NB4 (cell line): ENCODE measurements at places on chromosomes 5 and 9.

DNA sequence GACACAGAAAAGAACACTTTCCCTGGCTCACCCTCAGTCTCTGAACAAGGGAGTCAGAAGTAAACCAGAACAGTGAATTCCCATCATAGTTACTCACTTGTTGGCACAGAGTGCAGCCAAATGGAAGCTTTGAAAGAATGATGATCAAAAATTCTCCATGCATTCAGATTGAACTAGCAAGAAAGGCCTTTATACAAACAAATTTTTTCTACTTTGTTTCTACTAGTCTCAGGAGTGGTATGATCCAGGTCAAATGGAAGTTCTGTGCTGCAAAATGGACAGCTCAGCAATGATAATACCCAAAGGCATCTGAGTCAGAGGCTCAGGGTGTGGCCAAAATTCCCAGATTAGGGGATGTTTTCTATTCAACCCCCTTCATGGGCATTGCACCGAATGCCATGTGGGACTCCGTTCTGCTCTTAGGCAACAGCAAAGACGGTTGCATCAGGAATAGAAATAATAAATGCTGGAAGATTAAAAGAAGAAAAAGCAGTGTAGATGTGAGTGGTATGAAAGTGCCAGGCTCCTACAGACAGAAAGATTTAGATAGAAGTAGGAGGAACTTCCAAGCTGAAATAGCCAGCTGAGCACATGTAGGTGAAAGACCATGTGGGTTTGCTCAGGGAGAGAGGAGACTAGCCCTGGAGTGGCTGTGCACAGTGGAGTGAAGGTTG lies 24.0 kb upstream of the ASPN start:
- no peak for DNase-seq

- no peak for DNase-seq
Measured at GRCh38 chr5:107404595-107405374, 266.0 kb downstream of the EFNA5 start.

DNA sequence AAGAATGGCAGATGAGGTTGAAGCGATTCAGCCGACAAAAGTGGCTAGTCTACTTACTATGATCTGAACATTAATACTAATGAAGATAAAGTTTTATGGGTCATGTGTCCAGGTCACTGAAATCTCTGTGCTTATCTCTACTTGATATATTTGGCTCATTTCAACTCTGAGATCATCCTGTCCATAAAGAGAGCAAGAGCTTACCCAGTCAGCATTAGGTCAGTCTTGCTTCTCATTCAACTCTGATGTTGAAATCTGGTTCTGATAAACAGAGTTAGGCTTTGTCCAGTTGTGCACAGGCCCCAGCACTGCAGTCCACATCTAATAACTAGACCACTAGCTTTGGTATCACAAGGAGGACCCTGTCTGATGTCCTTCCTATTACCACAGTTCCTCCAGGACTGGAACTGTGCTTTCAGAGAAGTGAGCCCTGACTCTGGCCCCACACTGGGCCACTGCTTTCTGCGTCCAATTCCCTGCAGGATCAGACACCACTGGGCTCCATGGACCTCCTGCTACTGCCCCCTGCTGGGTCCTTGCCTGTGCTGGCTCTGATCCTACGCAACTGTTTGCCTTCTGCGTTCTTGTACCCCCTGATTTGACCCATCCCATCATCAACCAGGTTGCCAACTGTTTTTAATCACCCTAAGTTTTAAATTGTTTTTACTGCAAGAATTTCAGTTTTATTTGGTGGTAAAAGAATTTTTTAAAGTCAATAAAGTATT lies 23.7 kb upstream of the FAM120A start:
- DNase-seq = peak; percentile 12

DNA sequence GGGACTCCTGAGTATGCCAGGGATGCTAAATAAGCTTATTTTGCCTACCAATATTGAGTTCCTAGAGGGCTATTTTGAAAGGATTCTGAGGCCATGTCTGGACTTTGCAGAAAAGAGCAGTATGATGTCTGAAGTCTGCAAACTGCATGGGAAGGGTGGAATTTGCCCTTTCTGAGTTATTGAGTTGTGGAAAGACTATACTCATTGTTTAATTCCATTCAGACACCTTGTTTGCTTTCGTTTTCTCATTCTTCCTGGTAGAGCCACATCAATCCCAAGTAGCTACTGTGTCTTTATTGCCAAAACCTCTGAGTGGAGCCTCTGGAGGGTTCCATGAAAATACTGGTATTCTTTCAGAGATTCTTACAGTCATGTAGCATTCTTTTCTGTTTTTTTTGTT lies 50.9 kb upstream of the PPP1R2B start:
- no peak for DNase-seq

DNA sequence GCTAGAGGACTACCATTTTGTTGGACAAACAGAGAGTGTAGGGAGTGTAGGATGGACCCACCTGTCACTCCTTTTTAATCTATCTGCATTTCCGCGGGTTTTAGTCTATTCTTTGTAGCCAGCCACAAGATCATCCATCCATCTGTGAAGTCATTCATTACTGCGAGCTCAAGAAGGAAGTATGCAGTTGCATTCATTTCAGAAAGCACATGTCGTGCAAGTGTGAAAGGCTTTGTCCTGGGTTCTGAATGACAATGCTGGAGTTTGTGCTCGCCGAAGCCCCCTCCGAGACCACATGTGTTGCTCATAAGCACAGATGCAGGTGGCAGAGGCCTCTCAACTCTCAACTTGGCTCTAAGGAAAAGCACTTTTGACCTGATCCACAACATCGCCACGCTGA lies 70.3 kb upstream of the BASP1 start:
- DNase-seq = no peak

GRCh38 chr5:7794311-7794710 lies 56.6 kb downstream of the CFAP90 start:
- DNase-seq = no peak

DNA sequence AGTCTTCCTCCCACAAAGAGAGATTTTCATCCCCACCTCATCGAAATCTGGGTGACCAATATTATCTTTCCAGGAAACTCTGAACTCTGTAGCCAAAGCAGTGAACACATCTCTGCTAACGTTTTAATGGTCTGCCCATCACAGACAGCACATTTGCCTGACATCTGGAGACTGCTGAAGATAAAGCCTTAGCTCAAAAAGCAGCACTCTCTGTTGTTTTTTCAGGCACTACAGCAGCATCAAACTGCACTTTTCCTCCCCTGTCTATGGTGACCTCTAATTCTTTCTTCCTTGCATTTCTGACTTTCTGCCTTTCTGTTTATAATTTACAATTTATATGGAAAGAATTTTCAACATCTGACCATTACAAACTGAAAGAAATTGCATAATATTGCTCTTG lies 66.8 kb downstream of the RAB3C start:
- no peak for DNase-seq

DNA sequence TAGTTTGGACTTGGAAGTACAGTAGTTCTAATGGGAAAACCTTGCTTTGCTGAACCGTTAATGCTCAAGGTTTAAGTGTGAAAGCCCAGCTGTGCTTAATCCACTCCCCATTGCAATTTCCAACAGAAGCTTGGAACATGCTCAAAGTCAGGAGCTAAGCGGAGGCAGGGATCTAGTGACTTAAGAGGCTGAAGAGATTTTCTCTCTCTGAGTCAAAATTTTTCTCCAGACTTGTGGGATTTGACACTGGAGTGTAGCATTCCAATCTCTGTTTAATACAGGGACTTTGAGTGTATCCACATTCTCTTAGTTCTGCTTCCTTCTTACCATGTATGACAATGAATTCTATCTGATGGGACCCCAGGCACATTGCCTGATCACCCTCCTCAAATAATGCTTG lies 471.8 kb downstream of the KIF4B start:
- no peak for DNase-seq

DNA sequence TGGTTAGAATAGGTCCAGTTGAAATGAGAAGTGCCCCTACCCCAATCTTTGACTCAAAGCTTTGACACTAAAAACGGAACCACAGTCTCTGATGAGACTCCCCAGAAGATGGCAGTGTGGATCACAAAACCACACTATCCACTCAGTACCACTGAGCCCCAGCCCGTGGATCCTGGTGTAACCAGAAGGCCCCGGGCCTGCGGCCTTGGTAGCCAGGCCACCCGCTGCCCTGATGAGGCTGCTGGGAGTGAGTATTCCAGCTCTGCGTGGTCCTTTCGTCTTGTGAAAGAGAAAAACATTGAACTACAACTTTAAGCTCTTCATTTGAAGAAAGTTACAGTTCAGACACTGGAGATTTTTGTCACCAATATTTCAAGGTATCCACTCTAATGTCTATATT lies 42.2 kb upstream of the FBP1 start:
- DNase-seq = peak; percentile 69

GRCh38 chr5:125696762-125697161 lies 726.4 kb upstream of the GRAMD2B start:
- DNase-seq = no peak

GRCh38 chr9:129437626-129438323 lies 183.1 kb downstream of the C9orf50 start:
- no peak for DNase-seq

DNA sequence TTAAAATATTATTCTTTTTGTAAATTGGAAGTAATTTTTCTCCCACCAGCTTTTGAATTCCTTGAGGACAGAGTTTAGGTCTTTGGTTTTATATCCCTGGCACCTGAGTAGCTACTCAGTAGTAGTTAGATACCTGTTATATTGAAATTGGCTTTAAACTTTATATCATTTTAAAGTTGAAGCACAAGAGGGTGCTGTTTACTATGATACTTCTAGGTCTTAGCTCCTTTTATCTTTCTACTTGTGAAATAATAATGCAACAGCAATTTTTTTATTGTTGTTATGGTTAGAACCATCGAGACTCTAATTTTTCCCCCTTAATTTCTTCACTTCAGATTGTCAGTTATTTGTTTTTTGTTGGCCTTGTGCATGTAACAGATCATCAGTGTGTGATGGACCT lies 46.3 kb downstream of the AP3S1 start:
- DNase-seq = peak; percentile 21

GRCh38 chr9:14131356-14132088 lies 182.4 kb downstream of the NFIB start:
- DNase-seq = no peak

DNA sequence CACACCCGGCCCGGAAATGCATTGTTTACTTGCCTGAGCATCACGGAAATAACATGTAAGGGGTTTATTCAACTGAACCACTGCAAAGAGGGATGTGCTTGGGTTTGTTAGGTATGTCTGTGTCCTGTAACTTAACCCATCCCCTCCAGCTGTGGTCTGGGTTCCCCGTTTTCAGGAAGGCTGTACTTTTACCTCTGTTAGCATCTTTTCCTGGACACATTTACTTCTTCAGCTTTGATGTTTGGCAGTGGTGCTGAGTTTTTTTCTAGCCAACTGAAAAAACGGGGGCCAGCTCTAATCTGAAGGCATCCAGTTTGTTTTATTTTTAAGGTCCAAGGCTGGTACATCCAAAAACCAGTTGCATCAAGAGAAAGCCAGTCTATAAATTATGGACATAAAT lies 561.8 kb downstream of the BNC2 start:
- no peak for DNase-seq

DNA sequence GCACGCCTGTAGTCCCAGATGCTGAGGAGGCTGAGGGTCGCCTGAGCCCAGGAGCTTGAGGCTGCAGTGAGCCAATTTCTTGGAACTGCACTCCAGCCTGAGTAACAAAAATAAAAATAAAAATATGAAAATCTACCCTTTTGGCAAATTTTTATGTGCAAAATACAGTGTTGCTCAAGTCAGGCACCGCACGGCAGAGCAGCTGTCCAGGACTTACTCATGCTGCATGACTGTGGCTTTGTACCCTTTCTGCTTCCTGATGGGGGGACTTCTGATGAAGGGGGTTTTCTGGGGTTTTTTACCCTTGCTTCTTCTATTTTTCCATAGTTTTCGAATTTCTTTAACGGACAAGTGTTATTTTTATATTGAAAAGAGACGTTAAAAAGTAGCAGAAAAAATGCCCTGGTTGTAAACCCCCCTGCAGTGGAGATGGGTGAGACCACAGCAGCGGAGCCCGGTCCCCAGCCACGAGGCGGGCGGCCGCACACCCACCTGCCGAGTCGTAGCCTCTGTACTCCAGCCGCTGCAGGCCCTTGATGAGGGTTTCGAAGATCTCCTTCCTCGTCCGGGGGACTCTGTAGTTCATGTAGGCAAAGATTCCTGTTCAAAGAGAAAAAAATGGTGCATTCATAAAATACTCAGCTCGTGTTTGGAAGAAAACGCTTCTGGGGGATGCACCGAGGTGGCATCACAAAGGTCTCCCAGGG lies 15.0 kb downstream of the GFPT2 start:
- no peak for DNase-seq

DNA sequence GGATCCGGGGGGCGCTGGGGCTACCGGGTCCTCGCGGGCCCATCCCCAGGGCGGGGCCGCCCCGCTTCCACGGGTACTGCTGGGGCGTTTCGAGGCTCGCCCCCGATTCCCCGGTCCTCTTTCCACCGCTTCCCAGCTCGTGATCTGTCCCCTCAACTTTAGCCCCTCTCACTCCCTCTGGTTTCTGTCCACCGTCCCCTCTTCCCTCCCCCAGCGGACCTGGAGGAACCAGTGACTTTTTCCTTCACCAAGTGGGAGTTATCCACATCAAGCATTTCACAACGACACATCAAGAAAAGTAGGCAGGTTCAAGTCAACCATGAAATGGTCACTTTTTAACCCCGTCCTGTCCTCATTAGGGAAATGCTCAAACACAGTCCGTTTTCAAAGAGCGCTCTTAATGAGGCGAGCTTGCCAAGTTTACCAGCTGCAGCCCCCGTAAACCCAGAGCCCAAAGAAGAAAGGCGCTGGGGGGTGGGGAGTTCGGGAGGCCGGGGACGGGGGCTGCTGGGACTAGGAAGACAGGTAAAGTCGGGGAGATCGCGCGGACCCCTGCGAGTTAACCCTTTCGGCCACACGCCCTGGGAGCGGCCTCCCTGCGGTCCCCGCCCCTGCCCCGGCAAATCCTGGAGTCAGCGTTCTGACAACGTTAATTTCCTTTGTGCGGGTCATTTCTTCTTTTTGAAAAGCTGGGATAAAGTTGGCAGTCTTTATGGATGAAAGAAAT lies 2.1 kb upstream of the NFIB start:
- DNase-seq = no peak

GRCh38 chr5:144979516-144980264 lies 809.0 kb downstream of the KCTD16 start:
- DNase-seq = no peak

- DNase-seq = no peak
Measured at GRCh38 chr5:87645224-87645623, 232.5 kb upstream of the CCNH start.

GRCh38 chr9:89137542-89138462 lies 40.8 kb downstream of the SHC3 start:
- peak; percentile 3 for DNase-seq

GRCh38 chr9:137293482-137294090 lies 8.5 kb downstream of the NRARP start:
- no peak for DNase-seq

- DNase-seq = no peak
Measured at GRCh38 chr9:94622087-94622800, 17.1 kb downstream of the FBP1 start.

GRCh38 chr9:79264511-79265355 lies 307.0 kb upstream of the TLE4 start:
- DNase-seq = peak; percentile 79

- DNase-seq = no peak
Measured at GRCh38 chr9:134190232-134191121, 26.1 kb upstream of the RNU6ATAC start.

DNA sequence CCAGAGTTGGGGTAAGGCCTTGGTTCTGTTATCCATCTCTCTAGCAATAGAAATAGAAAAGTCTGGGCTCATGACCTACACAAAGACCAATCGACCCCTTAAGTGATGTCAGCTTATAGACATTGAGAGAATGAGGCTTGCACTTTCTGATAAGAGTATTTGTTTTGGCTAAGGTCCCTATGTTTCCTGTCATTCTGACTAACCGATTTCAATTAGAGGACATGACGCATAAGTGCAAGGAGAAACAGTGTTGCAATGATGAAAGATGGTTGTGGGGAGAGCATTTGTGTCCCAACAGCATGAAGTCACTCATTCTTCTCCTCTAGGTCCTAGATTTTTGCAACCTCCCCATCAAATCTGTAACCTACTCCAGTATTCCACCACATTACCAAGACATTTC lies 255.1 kb downstream of the MAT2B start:
- DNase-seq = peak; percentile 53
